ENCODE measurements at places on chromosomes 1 and 21.

DNA sequence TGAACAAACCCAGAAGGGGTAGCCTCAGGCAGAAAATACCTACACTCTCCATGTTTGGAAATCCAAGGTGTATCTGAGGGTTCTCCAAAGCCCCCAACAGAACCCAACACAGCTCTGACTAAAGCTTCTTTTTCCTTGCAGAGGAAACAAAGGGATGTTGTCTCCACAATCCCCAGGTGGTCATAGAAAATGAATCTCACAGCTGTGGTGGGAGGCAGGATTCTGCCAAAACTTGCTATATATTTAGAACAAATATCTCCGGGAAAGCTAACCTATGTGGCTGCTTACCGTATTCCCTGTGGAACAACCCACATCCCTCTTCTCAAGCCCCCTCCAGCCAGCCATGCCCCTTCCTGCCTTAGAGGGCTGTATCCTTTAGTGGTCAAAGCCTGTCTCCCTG is 406.1 kb downstream of the PRDM2 start:
- no peak for DNase-seq

- no peak for DNase-seq
These were observed 125.4 kb upstream of the DAB1 start for GRCh38 chr1:57549300-57549699.

DNA sequence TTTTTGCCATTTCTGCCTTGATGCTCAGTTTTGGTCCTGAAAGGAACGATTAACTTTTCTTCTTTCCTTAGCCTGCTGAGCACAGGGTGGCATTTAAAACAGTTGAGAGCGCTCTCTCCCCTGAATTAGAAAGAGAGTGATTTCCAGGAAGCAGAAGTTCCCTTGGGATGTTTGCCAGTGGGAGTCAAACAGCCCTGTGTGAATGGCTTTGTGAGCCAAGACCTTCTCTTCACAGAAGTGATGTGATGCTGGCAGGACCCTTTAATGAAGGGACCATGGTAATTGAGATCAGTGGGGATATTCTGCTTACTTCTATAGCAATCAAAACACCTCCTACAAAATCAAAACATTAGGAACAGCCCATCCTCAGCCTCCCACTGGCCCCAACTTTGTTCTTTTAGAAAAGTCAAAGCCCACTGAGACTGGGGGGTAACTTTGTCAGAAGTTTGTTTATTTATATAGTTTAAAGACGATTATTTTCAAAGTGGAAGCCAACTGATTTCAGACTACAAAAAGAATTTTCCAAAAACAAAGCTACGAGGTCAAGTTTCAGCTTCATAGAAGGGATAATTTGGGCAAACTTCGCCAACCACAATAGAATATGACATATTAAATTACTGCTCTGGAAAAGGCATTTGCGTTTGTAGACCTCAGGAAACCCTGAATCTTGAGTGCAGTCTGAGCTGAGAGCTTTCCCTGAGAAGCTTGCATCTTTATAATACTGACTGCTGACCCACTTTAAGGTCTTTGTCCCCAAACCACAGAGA is 122.7 kb downstream of the GABPA start:
- DNase-seq: no peak

- DNase-seq: no peak
These were observed 41.3 kb downstream of the ZBTB8A start for GRCh38 chr1:32580348-32581017.

DNA sequence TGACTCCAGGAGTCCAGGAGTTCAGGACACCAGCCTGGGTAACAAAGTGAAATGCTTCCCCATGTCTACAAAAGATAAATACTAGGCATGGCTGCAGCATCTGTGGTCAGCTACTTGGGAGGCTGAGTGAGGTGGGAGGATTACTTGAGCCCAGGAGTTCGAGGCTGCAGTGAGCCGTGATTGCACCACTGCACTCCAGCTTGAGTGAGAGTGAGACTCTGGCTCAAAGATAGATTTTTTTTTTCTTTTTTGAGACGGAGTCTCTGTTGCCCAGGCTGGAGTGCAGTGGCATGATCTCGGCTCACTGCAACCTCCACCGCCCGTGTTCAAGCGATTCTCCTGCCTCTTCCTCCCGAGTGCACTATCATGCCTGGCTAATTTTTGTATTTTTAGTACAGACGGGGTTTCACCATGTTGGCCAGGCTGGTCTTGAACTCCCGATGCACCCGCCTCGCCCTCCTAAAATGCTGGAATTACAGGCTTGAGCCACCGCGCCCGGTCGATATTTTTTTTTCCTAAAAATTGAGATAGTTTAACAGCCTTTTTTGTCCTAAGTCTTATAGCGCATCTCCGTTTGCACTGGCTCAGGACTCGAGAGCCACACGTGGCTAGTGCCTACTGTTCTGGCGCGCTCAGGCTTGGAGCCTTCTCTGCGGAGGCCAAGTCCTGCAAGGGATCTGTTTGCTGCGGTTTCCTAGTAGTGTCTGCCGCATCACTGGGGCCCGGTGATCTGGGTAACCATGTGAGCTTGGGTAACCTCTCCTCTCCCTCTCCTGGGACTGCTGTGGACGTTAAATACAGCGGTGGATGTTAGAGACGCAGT is 1.0 kb upstream of the MFN2 start:
- DNase-seq: no peak

DNA sequence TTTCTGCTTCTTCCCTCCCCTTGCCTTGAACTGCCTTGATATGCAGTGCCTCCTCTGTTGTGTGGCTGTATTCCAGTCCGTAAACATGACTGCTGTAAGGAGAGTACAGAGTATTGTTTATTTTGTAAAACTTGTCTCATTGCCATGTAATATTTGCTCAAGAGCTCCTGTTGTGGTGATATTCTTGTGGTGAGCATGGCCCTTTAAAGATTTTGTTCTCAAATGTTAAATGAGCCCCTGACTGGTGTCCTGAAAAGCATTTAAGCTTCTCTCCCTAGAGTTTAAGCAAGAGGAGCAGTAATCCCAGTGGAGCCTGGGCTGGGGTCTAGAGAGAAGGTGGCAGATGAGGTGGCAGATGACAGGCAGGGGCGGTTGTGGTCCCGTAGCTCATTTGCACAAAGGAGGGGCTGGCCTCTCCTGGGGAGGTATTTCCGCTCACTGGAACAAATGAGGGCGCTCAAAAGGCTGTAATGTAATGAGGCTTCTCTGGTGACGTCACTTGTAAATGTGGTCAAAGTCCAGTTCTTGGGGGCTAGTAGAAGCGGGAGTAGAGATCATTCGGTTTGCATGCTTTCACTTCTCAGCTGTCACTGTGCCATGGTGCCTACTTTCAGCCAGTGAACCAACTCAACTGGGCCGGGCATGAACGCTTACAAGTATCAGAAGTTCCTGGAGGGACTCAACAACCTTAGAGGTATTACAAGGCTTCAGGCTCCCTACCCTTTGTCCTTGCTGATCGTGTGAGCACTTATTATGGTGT is 46.0 kb upstream of the MACF1 start:
- DNase-seq: no peak

- DNase-seq: no peak
These were observed 9.7 kb downstream of the AJAP1 start for GRCh38 chr1:4664095-4664494.

- DNase-seq: no peak
These were observed 321.7 kb upstream of the PROX1 start for GRCh38 chr1:213666113-213666512.

- no peak for DNase-seq
These were observed 15.1 kb downstream of the GJA5 start for GRCh38 chr1:147745271-147745670.

- no peak for DNase-seq
These were observed 31.7 kb downstream of the ECE1 start for GRCh38 chr1:21258331-21259134.

- DNase-seq: no peak
These were observed 32.5 kb downstream of the ADAMTS5 start for GRCh38 chr21:26934383-26934782.

Data from stimulated activated CD4-positive, alpha-beta T cell treated with anti-CD3 and anti-CD28 coated beads, TNF-alpha, amount 100 ng/mL, for 4 hours (primary cell).